ENCODE measurements at places on chromosomes 16 and 17.

DNA sequence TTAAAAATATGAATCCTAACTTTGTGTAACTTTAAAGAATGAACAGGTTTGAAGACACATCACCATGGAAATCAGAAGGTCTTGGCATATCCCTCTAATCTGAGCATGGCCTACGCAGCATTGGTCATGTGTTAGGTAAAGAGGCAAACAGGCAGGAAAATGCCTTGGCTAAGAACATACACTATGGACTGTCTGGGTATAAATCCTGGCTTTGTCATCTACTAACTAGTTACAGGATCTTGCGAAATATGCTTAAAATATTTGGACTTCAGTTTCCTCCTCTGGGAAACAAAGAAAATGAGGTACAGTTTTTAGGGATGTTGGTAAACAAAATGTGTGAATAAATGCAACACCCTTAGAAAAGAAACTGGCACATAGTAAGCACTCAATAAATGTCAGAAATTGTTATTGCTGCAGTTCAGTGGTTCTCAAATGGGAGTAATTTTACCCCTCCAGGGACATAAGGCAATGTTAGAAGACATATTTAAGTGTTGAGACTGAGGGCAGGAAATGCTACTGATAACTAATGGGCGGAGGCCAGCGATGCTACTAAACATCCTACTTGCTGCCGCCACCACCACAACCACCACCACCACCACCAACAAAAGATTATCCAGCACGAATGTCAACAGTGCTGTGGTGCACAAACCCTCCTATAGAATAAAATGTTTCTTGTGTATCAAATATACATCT is 770.8 kb upstream of the SOX9 start:
- no peak for DNase-seq

- no peak for DNase-seq
Observed at GRCh38 chr16:1779741-1780676, 2.4 kb downstream of the SPSB3 start.

DNA sequence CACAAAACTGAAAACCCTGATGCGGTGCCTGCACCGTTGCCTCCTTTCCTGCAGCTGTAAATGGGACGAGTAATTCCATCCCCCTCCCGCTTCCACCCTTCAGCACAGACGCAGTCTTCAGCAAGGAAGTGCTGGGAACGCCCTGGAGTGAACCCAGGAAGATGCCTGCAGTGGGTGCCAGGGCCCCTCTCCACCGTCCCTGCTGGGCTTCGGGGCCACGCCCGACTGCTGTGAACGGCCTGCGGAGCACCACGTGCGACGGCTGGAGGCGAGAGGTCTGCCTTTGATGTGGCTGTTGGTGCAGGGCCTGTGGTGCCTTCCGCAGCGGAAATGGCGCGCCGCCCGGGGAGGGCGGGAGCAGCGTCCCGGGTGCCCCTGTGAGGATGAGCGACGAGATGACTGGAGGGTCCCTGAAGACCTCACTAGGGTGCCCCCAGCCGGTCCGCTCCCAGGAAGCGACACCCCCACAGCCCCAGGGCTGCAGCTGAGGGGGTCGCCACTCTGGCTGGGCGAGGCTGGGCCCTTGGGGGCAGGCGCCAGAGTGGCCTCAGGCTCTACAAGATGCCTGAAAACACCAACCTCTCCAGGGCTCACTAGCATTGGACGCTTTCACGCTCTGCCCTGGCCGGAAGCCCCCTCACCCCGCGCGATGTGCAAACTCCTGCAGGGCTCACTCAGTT is 749 bp upstream of the MC1R start:
- peak; percentile 62 for DNase-seq

DNA sequence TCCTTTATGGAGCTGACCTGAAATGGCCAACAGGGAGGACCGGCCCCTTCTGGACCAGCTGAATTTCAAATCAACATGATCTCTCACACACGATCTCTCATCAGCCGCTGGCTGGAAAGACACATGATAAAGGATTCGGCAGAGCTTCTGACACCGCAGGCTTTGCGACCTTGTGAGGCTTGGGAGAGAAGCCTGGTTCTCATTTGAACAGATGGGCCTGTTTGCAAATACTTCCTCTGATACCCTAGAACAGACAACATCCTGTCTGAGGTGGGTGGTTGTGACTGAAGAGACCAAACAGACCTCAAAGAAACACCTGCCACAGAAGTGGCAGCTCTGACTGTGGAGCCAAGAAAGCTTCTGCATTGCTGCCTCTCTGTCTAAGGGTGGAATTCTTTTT is 77.9 kb upstream of the SDK2 start:
- no peak for DNase-seq

DNA sequence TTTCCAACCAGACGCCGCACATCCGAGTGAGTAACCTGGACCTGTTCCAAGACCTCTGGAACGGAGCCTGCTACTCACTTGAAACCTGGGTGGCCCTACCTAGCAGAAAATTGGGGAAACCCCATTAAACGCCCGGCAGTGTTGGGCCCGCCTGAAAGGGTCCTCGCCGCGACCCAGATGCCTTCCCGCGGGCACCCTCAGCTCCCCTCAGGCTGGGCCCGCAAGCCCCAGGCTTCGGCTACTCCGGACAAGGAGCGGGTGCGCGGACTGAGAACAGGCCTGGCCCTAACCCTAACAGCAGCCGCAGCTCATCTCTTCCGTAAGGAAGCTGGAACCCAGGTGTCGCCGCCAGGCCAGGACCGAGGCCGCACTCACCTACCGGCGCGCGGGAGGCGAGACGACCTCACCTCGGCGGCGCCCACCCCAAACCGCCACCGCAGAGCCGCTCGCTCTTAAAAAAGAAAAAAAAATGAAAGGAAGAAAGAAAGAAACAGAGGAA is 344 bp downstream of the PSME3IP1 start:
- no peak for DNase-seq

DNA sequence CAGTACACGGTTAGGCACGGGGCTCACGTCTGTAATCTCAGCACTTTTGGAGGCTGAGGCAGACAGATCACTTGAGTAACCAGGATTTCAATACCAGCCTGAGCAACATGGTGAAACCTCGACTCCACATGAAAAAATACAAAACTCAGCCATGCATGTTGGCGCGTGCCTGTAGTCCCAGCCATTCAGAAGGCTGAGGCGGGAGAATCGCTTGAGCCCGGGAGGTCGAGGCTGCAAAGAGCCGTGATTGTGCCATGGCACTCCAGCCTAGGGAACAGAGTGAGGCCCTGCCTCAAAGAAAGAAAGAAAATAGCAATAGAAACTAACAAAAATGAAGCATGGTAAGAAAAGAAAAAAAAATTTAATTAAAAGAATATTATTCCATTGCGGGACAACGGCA is 128.0 kb upstream of the CHMP6 start:
- DNase-seq: no peak

Data from activated CD8-positive, alpha-beta memory T cell treated with anti-CD3 and anti-CD28 coated beads, Interleukin-2, amount 50 U/mL, for 4 hours (primary cell).